Hair follicle dermal papilla cell (primary cell): ENCODE measurements at places on chromosomes 7 and 10. TPM values are rescaled to one million over a fixed set of nuclear protein-coding genes. Genes with fewer than 3 reads are reported as not detected.

ZMYND11 gene
- total RNA-seq = 54.8 and 57.6 TPM in 2 replicates

AGK gene
- 24.0 and 31.2 TPM in 2 replicates for total RNA-seq

CTNNA3 gene
- total RNA-seq = under 0.01 and 0.24 TPM in 2 replicates

CABCOCO1 gene
- total RNA-seq = 2.8 and 8.3 TPM in 2 replicates

TRPV5 gene
- not detected in 2 replicates for total RNA-seq

SGPL1 gene
- 24.2 and 32.1 TPM in 2 replicates for total RNA-seq

C10orf62 gene
- 0.49 TPM in 1 of 2 replicates, not detected in the other for total RNA-seq

GJD4 gene
- 0.16 TPM in 1 of 2 replicates, not detected in the other for total RNA-seq

PRSS37 gene
- not detected in 2 replicates for total RNA-seq

ANKRD30A gene
- not detected in 2 replicates for total RNA-seq
